H1 (cell line): ENCODE measurements at places on chromosomes 6 and 20.
A peak's percentile ranks its signal among the peaks of the same experiment; 100 is the strongest.

DNA sequence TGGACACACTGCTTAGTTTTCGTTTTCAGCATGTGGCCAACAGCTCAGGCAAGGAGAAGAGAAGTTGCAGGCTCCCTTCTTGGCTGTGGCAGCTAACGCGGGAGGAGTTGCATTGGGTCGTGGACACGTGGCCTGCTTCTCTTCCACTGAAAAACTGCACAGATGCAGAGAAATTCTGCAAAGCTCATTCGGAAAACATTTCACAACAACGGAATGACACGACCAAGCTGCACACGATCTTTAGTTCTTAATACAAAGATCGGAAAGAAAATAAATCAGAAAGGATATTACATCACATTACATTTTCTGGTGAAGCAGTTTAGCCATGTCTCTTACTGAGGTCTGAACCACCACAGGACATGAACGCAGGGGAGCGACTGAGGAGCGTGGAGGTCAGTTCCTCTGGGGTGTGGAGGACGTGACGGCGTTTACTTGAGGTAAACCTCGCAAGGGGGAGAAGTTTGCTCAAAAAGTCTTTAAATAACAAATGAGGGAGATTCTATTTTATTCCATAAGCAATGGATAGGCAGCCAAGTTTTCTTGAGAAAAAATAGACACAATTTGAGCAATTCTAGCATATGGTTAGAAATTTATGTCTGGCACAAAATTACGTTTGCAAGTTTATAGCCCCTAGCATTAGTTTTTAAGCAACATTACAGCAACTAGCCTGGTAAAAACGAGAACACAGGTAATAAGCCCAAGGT lies 178.3 kb downstream of the THBS2 start:
- no peak for DNase-seq

- DNase-seq, result no peak
Measured at GRCh38 chr6:30348957-30349356, 4.0 kb downstream of the RPP21 start.

DNA sequence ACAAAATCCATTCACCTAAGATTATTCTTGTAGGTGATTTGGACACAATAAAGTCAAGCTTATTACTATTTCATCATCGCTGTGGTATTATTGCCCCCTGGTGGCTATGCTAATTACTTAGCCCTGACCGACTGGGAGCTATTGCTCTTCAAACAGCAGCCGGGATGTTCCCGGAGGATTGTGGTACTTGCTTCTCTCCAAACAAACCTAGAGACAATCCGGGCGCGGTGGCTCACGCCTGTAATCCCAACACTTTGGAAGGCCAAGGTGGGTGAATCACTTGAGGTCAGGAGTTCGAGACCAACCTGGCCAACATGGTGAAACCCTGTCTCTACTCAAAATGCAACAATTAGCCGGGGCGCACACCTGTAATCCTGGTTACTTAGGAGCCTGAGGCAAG lies 15.4 kb upstream of the STMND1 start:
- DNase-seq, result no peak

DNA sequence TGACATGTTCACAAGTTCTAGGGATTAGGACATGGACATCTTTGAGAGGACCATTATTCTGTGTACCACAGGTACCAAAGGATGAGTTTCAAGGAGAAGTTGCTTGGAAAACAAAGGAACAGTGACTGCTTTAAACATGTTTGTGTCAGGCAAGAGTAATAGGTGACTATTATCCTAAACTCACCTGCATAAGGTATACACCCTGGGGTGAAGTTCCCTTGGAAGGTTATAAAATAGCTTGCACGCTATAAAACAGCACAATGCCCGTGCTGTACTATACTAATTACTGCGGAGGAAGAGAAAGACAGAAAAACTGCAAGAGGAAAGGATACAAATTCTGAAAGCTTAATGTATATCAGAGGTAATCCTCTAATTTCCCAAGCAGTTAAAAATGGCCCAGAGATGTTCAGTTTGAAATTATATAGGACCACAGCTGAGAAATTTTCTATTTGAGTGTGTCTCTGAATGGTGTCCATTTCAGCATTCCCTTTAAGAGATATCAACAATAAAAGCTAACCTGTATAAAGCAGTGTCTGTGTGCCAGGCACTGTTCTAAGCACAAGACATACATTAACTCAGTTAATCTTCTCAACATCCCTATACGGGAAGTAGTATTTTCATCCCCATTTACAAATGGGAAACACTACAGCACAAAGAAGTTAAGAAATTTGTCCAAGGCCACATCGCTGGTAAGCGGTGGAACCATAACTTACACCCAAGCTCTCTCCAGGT lies 19.7 kb downstream of the TBC1D32 start:
- DNase-seq, result no peak

GRCh38 chr6:32108094-32108627 lies 977 bp downstream of the TNXB start:
- DNase-seq, result no peak

DNA sequence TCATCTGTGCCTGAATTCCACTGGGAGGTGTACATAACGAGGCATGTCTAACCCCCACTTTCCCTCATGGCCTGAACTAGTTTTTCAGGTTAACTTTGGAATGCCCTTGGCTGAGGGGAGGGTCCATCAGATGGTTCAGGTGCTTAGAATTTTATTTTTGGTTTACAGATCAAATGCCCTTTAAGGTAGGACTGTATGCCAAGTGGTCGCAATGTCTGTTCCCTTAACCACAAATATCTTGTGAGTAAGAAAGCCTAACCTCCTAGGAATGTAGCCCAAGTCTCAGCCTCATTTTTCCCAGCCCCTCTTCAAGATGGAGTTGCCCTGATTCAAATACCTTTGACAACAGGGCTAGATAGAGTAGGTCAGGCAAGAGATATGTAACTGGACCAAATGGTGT lies 78.4 kb downstream of the RNASET2 start:
- no peak for DNase-seq

DNA sequence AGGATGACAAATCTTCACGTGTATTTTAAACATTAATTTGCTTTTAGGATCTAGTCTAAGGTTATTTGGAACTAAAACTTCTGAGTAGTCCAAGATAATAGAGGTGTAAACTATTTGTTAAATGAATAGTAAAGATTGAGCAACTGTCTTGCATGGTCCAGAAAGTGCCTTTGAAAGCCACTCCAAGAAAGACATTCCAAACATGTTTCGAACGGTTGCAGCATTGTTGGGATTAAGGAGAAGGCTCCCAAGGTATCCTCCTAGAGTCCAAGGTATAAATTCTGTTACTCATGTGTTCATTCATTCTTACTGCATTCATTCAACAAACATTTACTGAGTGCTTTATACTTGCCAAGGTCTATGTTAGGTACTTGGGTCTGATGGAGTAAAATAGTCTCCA lies 28.8 kb upstream of the MYLK2 start:
- no peak for DNase-seq

DNA sequence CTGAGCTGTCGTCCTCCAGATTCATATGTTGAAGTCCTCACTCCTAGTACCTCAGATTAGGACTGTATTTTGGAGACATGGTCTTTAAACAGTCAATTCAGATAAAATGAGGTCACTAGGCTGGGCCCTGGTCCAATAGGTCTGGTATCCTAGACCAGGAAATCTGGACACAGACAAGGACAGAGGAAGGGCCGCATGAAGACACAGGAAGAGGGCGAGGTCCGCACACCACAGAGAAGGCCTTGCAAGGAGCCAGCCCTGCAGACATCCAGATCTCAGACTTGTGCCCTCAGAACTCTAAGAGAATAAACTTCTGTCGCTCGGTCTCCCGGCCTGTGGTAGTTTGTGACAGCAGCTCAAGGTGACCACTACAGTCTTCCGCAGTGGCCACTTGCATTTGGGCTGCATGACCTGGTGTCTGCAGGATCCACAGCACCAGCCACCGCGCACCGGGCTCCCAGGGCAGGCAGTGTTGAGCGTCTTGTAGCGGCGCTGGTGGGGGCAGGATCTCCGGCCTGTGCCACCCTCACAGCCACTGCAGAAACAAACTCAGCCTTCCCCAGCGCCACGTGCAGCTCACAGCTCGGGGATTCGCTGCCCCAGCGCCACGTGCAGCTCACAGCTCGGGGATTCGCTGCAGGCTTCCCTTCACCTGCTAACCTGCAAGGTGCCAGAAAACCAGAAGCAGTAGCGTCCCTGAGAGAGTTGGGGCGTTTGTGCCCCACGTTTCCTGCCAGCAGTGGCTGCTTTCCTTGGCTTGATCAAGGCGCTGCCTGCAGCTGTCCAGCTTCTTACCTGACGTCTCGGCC lies 6.0 kb upstream of the RBM38 start:
- no peak for DNase-seq

DNA sequence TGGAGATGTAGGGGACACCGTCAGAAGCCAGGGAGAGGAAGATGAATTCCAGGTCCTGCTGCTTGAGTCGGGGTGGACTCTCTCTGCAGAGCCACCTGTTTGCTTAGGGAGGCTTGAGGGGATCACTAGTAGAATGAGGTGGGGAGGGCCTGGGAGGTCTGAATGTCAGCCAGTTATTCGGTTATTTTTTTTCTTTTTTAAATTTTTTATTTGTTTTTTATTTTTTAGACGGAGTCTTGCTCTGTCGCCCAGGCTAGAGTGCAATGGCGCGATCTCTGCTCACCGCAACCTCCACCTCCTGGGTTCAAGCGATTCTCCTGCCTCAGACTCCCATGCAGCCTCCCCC lies 8.4 kb downstream of the TEAD3 start:
- DNase-seq, result no peak

GRCh38 chr20:57527728-57528127 lies 2.8 kb upstream of the CTCFL start:
- DNase-seq, result no peak

- no peak for DNase-seq
Measured at GRCh38 chr6:108451816-108452215, 108.9 kb upstream of the FOXO3 start.

DNA sequence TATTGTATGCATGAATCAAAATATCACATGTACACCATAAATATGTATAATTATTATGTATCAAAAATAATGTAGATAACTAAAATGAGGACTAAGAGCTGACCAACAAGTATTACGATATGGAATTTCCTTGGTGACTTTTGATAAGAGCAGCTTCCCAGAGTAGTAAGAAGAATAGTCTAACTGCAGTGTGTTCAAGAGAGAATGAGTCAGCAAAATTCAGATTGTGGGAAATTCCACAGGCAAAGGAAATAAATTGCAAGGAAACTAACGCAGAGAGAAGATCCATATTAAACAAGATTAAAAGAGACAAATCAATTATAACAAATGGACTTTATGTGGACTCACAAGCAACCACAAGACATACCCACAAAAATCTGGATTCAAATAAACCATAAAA lies 26.4 kb downstream of the FRK start:
- DNase-seq, result no peak

DNA sequence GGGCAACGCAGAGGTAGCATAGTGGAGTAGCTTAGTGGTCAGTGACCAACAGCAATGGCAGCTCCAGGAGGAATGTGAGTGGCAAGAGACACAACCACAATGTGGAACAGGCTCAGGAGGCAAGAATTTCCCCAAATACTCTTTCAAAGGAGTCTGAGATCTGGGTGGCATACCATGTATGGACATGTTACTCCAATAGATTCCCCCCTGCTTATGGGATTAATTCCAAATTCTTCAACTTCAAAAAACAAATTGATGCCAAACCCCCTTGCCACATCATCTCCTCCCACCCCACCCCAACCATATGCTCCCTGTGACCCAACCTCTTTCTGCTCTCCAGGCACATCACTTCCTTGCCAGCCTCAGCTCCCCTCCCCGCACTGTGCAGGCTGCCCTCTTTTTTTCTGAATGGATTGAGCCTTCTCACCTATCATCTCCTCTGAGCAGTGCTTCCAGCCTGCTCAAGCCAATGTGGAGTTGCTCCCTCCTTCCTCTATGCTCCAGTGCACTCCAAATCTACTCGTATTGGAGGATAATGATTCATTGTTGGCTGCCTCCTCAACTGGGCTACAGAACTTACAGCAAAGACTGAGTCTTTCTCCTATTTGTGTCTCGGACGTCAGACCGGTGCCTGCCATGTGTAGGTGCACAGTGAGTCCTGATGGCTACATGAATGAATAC lies 93.0 kb upstream of the CEP85L start:
- no peak for DNase-seq

GRCh38 chr6:113674075-113674474 lies 183.1 kb upstream of the MARCKS start:
- no peak for DNase-seq

GRCh38 chr6:27684264-27685211 lies 211.6 kb upstream of the ZNF184 start:
- DNase-seq, result peak; percentile 70
